Stimulated activated CD4-positive, alpha-beta T cell treated with anti-CD3 and anti-CD28 coated beads, Interleukin-2, amount 100 ng/mL, for 24 hours (primary cell): ENCODE measurements at places on chromosomes 13 and 19.

- no peak for DNase-seq
Measured at GRCh38 chr13:23081901-23082300, 98.9 kb upstream of the SGCG start.

DNA sequence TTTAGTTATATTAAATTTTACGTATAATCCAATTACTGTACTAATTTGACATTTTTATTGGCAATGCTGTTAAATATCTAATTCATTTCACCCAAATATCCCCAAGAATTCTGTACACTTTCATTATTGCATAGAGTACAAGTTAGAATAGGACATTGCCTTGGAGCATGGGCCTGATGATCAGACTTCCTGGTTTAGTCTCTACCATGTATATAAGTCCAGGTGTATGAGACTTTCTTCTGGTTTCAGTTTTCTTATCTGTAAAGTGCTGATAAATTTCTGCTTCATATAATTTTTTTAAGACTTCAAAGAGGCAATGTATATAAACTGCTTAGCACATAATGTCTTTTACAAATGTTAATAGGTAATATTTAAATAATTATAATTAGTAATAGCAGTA, 179.4 kb downstream of the KLF12 start:
- no peak for DNase-seq

DNA sequence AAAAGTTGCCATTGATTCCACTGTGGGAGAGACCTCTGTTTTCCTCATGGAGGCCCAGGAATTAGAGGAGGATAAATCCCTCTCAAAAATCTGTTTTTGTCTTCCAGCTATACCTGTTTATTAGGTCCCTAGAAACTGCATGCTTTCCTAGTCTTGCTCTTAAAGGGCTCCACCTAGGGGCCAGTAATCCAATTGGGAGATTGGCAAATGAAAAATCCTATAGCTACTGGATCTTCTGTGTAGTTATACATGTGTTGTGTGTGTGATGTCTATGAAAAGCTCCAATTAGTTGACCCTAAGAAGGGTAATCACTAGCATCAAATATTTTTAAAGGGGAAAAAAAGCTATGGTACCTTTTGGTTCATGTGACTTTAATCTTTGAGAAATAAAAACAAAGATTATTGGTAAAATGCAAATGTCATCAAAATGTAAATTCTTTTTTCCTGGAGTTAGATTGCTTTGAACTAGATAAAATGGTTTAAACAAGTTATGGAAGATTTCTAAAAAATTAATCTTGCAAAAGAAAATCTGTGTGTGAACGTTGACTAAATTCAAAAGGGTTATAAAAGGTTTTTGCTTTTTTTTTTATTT, 63.4 kb upstream of the C1QTNF9B start:
- no peak for DNase-seq

DNA sequence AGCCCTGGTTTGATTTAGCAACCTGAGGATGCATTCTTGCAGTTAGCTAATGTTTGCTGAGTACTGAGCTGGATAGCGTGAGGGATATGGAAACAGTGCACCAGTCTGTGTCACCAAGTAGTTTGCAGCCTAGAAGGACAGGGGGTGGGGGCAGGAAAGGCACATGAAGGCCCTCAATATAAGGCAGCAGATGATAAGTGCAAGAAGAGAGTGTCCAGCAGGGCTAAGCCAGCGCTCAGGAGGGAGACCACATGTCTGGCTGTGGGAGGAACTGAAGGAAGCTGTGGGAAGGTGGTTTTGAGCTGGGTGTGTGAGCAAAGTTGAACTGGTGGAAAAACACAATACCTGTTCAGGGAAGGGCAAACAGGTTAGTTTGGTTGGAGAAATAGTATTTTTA, 1.7 kb downstream of the CXCL17 start:
- no peak for DNase-seq

DNA sequence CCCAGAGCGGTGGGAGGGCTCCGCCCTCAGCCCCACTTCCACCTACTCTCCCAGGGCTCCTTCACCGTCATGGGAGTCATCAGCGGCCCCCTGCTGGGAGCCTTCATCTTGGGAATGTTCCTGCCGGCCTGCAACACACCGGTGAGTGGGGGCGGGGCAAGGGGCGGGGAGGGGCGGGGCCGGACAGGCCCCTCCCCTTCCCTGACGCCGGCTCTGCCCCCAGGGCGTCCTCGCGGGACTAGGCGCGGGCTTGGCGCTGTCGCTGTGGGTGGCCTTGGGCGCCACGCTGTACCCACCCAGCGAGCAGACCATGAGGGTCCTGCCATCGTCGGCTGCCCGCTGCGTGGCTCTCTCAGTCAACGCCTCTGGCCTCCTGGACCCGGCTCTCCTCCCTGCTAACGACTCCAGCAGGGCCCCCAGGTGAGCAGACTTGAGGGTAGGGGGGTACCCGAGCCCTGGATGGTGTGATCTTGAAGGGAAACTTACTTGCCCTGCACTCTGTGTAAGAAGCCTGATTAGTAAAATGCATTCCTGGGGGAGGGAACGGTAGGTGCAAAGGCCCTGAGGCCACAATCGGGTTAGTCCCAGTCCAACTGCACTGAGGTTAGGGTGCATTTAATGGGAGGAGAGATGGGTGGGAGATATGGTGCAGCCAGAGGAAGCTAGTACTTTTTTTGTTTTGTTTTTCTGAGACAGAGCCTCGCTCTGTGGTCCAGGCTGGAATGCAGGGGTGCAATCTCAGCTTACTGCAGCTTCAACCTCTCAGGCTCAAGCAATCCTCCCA, 12.1 kb downstream of the SLC5A5 start:
- DNase-seq, result no peak

GRCh38 chr13:39273953-39274738, 235.9 kb downstream of the NHLRC3 start:
- DNase-seq, result no peak
